ENCODE measurements at places on chromosomes 16 and 17.
A peak's percentile ranks its signal among the peaks of the same experiment; 100 is the strongest.

DNA sequence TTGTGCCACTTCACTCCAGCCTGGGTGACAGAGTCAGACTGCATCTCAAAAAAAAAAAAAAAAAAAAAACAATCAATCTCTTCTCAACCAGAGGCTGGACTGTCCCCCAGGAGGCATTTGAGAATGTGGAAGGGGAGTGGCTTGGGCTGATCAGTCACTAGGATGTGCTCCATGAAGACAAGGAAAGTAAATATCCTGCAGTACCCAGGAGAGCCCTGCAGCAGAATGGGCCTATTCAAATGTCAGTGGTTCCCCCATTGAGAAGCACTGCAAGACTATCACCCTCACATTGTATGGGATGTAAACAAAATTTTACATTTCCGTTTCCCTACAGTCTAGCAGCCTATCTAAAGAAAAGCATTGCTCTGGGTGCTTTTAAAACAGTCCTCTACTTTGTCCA, 70.3 kb downstream of the DNAH9 start:
- no peak for DNase-seq

DNA sequence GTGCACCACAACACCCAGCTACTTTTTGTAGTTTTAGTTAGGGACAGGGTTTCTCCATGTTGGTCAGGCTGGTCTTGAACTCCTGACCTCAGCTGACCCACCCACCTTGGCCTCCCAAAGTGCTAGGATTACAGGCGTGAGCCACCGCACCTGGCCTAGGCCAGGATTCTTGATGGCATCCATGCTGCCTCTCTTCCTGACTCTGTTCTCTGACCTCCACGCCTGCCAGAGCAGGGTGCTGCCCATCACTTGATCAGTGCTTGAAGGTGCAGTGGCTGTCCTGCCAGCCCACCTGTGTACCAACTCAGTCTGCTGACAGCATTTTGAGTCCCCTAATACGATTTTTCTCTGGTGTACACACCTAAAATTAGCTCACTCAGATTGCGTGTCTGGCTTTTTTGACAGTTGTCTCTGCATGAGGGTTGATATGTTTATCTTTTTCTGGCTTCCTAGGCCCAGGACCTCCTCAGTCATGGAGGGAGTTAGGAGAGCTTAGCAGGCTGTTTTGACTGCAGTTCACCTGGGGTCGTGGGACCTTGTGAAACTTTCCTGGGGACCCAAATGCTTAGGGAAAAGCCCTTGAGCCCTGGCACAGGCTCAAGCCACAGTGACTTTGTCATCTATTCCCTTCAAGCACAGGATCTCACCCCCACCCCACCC, 5.9 kb downstream of the HAS3 start:
- DNase-seq: no peak

- DNase-seq: peak; percentile 75
These were observed 11.7 kb upstream of the SLC47A2 start for GRCh38 chr17:19728084-19728495.

- peak; percentile 69 for DNase-seq
These were observed 3.9 kb upstream of the KRT28 start for GRCh38 chr17:40803617-40804082.

DNA sequence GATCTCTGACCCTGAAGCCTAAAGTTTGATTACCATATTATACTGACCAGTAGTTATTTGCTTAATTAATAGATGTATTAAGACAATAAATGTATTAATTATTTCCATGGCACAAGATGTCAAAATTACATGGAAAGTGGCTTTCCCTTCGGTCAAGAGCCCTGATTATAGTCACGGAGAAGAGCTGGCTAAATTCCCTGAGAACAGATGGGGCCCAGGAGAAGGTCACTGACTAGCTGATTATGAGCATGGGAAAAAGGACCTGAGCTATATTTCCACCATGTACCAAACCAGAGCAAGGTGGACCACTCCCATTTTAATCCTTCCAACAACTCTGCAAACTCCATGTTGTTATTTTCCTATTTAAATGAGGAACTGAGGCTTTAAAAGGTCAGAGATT, 12.9 kb upstream of the MYO18A start:
- no peak for DNase-seq

GRCh38 chr17:47810901-47811635, 10.5 kb downstream of the OSBPL7 start:
- no peak for DNase-seq

- DNase-seq: no peak
These were observed 6.0 kb upstream of the CCL2 start for GRCh38 chr17:34249061-34249460.

- peak; percentile 99 for DNase-seq
These were observed 33.9 kb downstream of the ANKFY1 start for GRCh38 chr17:4229627-4230541.

GRCh38 chr17:6079155-6079888, 9.1 kb downstream of the WSCD1 start:
- no peak for DNase-seq

GRCh38 chr17:42408061-42408460, 15.0 kb downstream of the CAVIN1 start:
- no peak for DNase-seq

DNA sequence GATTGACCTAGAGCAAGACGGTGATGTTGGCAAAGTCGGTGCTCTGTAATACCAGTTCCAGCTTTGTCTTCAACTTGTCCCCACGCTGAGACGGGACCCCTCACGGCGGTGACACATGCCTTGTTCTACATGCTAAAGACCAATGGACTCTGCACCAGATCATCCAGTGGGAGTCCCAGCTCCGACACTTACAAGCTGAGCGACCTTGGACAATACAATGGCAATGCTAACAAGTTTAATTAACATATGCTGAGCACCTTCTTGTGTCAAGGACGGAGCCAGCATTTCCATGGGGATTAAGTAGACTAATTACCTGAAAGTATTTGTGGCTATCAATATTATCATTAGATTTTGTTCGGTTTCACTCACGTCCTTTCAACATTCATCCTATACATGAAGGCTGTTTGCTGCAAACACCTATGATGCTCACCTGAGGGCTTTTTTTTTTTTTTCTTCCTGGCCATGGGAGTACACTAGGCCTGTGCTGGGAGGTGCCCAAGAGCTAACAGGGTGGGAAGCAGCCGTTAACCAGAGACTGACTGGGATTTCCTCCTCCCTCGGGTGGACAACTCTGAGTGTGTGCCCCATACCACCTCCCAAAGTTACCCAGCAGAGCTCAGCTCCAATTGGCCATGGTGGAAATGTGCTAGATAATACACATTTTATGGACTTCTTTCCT, 308.6 kb upstream of the ZFHX3 start:
- DNase-seq: no peak

DNA sequence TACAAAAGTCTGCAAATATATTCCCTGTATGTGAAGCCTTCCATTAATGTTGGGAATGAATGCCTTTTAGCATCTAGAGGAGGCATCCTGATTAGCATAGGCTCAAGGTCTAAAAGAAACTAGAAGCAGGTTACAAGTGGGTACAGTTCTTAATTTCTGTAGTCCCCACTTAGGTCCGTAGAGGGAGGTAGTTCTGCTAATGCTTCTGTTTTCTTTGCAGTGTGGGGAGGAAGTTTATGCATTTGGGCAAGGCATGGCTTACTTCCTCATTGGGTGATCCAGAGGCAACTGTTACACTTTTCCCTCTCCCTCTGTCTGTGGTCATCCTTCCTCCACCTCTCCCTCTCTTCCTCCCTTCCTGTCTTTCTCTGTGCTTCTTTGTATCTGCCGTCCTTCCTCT, 108.4 kb upstream of the ZKSCAN2 start:
- no peak for DNase-seq

GRCh38 chr16:56312028-56312300, 113.4 kb downstream of the AMFR start:
- no peak for DNase-seq

DNA sequence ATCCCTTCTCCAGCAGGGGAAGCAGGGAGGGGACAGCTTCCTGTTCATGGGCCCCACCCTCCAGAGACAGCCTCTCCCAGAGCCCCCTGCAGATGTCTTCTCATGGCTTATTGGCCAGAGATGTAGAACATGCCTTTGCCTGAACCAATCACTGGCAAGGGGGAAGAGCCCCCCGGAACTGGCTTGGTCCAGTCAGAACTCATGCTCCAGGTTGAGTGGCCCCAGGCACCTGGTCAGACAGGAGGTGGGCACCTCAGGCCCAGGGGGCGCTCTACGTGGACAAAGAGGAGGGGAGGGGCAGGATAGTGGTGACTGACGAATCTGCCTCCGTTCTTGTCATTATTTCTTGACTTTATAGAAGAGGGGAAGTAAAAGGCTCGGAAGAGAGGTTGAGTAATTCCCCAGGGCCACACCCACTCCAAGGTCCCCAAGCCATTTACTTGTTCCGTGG, 23.6 kb downstream of the RAB11FIP4 start:
- no peak for DNase-seq

GRCh38 chr16:89759746-89760340, 38.5 kb downstream of the ZNF276 start:
- peak; percentile 14 for DNase-seq

- peak; percentile 92 for DNase-seq
These were observed 5.4 kb upstream of the G6PC1 start for GRCh38 chr17:42895185-42895555.

GRCh38 chr16:84043486-84044117, 1.0 kb upstream of the SLC38A8 start:
- DNase-seq: peak; percentile 17

DNA sequence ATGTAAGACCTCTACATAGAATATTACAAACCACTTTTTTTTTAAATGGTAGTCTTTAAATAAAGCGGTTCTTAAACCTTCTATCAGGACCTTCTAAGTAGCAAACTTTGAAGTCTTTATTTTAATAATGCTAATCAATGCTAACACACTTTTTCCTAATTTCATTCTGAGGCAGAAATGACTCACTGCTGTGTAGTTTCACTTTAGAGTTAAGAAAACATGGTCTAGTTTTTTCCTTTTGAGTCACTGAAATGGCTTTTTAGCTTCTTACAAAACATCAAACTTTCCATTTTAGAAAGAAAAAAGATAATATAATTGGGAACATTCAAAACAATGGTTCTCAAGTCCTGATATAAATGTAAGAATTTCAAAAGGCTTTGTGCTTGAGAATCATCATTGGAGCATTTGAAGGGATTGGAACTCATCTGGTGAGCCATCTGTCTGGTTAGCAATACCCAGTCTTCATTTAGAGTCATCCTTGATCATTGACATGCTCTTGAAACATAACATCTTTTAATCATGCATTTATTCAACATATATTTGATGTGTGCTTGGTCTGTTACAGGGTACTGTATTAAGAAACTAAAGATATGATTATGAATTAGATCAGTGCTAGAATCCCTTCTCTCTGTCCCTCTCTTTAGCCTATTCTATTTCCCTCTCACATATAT, 258.3 kb upstream of the MON1B start:
- peak; percentile 57 for DNase-seq

DNA sequence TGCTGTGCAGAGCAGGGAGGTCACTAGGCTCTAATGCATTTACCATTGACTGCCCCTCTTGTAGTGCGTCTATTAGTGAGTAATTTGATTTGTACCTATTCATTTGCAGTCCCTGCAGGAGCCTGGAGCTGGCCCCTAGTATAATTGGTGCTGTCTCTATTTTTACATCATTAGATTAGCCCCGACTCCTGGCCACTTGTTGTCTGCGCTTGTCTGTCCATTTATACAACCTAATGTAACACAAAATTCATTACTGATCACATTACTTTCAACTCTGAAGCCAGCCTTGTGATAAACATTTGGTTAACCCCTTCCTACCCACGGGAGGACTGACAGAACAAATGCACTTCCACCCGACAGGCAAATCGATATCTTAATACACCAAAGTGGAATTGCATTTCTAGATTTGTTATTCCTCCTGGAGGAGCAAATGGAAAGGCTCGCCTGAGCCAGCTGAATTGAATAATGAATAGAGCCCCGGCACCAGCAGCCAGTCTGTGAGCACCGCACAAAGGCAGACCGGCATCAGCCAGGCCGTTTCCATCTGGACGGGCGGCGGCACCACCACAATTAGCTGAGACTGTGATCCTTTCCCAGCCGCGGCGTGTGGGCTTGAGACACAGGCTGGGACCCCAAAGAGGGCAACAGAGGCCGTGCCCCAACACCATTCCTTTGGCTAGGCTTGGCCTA, 18.7 kb upstream of the TBX2 start:
- no peak for DNase-seq

- DNase-seq: no peak
These were observed 16.3 kb upstream of the RBFOX1 start for GRCh38 chr16:7316281-7316888.

DNA sequence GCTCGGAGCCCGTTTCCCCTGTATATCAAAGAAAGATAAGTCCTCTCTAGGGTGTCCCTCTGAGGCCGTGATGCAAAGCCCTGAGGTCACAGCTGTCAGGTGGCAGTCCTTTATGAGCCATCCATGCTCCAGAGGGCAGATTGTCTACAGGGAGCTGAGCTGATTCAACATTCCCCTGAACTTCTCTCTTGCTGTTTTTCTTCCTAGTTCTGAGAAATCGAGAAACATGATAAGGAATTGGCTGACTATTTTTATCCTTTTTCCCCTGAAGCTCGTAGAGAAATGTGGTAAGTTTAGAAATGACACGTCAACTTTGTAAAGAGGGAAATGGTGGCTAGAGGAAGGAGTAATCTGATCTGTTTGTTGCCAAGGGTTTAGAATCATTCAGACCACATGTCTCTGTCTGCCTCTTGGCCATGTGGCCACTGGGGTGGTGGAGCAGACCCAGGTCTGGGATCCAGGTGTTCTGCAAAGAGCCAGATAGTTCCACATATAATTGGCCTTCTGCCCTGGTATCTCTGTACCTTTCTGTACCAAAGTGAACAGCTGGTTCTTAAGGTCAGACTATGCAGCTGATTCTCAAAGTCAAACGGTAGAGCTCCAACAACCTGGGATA, 3.5 kb downstream of the CTNS start:
- DNase-seq: peak; percentile 42

GRCh38 chr16:30368122-30368791, 2.0 kb downstream of the TBC1D10B start:
- peak; percentile 74 for DNase-seq

GRCh38 chr16:31395647-31396046, 2.5 kb downstream of the ITGAD start:
- DNase-seq: no peak

- DNase-seq: no peak
These were observed 438.8 kb downstream of the PMP22 start for GRCh38 chr17:14826358-14826757.

DNA sequence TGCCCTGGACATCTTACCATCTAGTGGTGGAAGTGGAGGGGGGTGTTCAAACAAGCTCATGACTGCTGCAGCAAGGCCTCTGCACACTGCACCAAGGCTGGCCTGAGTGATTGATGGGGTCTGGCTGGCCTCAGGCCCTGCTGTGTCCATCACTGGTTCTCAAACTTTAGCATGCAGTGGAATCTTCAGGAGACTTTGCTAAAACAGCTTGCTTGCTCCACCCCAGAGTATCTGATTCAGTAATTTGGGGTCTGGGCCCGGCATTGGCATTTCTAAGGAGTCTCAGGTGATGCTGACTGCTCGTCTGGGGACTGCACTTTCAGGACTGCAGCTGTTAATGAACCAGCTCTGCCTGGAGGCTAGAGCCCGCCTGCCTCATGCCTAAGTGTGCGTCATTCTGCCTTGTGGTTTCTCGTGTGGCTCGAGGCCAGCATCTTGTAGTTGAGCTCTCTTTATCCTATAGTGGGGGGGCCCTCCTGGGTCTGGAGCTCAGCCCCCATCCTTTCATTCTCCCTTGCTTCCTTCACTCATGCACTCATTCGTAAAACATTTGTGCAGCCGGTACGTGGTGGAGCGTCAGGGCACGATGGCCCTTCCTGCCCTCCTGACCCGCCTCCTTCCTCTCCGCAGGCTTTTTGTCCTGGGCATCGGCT, 4.1 kb downstream of the MGAT5B start:
- peak; percentile 79 for DNase-seq

- no peak for DNase-seq
These were observed 686 bp upstream of the RHOT2 start for GRCh38 chr16:667113-667779.
